Stimulated activated CD8-positive, alpha-beta memory T cell treated with anti-CD3 and anti-CD28 coated beads, Interleukin-4, amount 100 ng/mL, for 48 hours (primary cell): ENCODE measurements at places on chromosomes 7 and 10.

GRCh38 chr7:29255906-29256692 is 61.5 kb downstream of the CHN2 start:
- DNase-seq: no peak

- DNase-seq: no peak
Observed at GRCh38 chr10:64762861-64763260, 1241.7 kb downstream of the REEP3 start.

GRCh38 chr10:42979181-42979580 is 97.7 kb upstream of the RET start:
- peak; percentile 7 for DNase-seq

- no peak for DNase-seq
Observed at GRCh38 chr7:106875508-106875907, 10.4 kb downstream of the PIK3CG start.

DNA sequence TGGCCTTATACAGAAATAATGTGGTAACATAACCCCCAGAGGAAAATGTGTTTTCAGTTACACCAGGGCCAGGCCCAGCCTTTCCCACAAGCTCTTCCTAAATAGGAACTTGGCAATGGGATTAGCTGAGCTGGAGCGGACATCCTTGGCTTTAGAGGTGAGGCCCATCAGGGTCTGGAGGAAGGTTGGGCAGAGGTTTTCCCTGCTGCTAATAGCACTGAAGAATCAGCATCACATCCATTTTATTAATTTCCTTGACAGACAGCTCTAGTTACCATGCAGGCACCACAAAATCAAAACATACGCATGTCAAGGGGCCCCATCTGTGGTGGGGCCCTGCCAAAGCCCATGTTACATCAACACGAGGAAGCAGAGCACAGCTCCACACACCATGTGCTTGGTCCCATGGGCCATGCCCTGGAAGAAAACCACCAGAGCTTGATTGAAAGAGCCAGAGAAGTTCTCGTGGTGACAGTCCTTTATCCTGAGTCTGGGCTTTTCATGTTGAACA is 566.6 kb downstream of the KCNMA1 start:
- DNase-seq: no peak
